ENCODE measurements at places on chromosomes 2 and 18.

DNA sequence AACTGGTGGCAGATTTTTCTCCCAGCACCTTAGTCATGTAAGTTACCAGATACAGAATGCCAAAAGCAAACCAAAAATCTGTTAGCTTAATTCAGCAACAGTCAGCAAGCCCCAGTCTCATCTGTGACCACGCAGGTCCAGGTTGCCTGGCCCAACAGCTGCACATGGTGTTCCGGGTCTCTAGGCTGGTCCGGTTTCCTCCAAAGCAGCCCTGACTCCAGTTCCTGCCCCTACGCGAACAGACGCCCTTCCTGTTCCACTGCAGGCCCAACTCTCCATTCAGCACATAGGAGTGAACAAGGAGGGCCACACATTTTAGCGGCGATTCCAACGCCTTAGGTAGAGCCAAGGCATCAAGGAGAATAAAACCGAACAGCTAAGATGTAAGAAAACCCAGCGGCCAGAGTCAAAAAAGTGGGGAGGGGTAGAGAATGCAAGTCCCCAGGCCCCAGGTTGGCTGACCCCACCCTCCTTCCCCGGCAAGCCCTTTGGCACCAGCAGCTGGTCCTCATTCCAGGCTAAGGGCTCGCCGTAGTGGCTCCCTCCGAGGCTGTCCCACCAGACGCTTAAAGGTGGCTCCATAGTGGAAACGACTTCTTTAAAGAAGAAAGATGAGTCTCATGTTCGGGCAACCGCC lies 1.5 kb downstream of the STK25 start:
- no peak for DNase-seq

- DNase-seq = no peak
Observed at GRCh38 chr2:40665493-40666232, 213.8 kb upstream of the SLC8A1 start.

GRCh38 chr18:34633368-34633767 lies 76.7 kb upstream of the DTNA start:
- DNase-seq = no peak

GRCh38 chr2:11129598-11130449 lies 25.4 kb upstream of the SLC66A3 start:
- no peak for DNase-seq

DNA sequence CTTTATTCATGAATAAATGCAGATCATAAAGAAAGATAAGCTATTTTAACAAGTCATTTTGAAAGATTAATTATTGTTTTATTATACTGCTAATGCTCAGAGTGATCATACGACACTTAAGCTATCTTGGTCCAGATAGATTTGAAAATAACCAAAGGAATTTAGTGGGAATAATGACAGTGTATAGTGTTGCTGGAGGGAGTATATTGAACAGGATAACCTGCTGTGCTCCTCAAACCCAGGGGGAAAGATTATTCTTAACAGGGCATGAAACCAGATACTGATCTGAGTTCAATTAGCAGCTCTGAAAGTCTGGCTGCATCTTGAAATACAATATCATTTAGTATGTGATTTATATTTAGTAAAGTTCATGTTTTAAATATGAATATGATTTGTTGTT lies 216.3 kb upstream of the ITGA4 start:
- no peak for DNase-seq
